ENCODE measurements at places on chromosomes 11 and 22. TPM values are rescaled to one million over a fixed set of nuclear protein-coding genes. Genes with fewer than 3 reads are reported as not detected.

DNA sequence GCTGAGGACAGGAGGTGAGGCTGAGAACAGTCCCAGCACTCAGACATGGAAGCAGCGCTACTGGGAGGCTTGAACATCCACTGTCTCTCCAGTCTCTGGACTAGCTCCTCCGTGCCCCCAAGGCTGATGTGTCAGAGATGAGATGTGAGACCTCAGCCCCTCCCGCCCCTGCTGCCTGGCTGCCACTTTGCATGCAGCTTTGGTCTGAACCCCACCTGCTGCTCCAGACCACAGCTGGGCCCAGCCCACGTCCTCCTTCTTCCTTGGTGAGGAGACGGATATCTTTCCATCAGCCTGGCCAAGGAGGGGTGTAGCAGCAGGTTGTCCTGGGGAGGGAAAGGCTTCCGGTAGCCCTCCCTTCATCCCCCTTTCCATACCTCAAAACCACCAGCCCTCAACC is 148.0 kb upstream of the B3GAT1 start:
- DNase-seq = no peak

The SGSM1 gene
- polyA plus RNA-seq = 2.2 TPM

The SAA2 gene
- polyA plus RNA-seq = not detected

The PANX3 gene
- polyA plus RNA-seq = not detected

DNA sequence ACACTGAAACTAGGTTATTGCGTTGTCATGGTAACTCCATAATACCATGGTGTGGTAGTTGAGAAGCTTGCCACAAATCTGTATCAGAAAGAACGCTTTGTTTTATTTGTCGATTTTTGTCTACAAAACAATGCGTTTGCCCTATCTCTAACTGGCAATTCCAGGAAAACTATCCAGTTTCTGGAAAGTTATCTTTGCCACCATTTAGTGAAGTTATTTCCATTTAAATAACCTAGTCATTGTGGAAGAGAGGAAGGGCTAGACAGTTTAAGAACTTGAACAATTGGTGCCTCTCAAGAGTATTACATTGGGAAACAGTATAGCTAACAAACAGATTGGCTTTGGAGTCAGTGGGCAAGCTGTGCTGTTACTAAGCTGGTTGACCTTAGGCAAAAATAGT is 7.9 kb downstream of the HSD17B12 start:
- DNase-seq = no peak

- no peak for DNase-seq
Measured at GRCh38 chr11:130787092-130787616, 129.1 kb downstream of the SNX19 start.

DNA sequence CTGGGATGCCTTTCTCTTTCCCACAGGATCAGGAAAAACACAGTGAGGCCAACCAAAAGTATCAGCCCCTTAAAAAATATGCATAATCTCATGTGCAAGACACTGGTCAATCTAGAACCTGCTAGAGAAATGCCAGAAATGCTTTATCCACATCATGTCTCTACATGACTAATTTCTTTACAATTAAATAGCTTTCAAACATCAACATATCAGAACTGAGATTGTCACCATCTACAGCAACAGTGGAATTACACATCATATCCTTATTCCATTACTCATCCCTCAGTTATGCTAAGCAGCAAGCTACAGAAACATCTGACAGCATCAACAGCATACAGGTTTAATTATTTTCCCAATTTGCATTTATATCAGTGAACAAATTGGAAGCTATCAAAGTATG is 78.8 kb downstream of the DDIAS start:
- DNase-seq = no peak

DNA sequence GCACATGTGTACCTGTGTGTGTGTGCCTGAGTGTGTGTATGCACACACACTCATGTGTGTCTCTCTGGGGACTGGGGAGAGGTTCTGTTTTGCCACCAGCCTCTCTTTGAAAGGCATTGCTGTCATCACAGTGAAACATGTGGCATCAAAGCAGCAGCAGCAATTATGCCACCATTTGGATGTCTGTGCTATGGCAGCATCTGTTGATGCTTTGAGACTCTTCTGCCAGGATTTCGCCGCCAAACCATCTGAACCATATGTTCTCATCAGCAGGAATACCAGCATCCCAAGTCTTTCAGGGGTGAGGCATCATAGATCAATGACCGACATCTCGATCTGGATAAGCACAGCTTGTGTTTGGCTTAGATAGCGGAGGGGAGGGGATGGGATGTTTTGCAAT is 168.6 kb downstream of the FAT3 start:
- no peak for DNase-seq

The MRGPRF gene
- polyA plus RNA-seq = 28.1 TPM

The NOX4 gene
- 39.1 TPM for polyA plus RNA-seq

DNA sequence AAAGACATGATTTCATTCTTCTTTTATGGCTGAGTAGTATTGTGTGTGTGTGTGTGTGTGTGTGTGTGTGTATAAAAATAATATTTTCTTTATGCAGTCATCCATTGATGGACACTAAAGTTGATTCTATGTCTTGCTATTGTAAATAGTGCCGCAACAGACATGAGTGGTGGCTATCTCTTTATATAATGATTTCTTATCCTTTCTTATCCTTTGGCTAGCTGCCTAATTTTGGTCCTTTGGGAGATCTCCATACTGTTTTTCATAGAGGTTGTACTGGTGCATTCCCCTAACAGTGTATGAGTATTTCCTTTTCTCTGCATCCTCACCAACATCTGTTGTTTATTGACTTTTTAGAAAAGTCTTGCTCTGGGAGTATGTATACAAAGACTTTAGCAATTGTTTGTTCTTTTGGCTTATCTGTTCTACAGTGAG is 107.0 kb downstream of the STIM1 start:
- no peak for DNase-seq

The USP2 gene
- polyA plus RNA-seq = 12.5 TPM

GRCh38 chr22:50276143-50276542 is 6.0 kb upstream of the MAPK11 start:
- no peak for DNase-seq

DNA sequence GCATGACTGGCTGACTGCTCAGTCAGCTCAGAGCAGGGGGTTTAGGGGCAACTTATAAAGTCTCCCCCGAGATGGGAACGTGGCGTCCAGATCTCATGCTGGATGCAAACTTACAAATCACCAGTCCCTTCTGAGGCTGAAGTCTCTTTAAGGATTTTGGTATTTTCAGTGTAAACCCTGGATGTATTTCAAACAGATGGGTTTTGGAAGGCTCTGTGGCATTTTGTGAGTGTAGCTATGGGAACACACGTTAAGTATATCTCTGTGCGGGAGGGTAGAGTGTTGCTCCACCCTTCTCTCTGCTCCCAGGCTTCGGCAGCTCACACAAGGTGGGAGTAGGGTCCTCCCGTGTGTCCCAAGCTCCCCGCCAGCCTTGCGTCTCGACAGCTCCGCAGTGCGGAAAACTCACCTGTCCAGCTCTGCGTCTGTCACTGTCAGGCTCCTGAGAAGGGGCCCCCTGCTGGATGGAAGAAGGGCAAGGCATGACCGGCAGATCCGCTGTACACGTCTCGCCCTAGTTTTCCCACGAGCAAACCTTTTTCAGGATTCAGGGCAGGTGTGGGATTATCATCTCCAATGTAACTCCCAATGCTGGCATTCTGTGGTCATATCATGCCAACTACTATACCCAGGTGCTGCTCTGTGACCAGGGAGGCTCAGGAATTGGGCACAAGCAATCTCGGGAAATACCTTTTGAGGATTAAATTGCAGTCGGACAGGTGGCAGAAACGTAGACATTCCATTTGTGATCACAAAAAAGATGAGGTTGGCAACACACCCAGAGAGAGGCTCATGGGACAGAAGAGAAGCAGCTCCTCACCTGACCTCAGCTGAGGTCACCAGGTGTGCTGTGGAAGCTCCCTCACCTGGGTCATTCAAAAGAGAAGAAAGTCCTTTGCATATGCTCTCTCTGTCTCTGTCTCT is 313.9 kb upstream of the B3GAT1 start:
- DNase-seq = no peak

DNA sequence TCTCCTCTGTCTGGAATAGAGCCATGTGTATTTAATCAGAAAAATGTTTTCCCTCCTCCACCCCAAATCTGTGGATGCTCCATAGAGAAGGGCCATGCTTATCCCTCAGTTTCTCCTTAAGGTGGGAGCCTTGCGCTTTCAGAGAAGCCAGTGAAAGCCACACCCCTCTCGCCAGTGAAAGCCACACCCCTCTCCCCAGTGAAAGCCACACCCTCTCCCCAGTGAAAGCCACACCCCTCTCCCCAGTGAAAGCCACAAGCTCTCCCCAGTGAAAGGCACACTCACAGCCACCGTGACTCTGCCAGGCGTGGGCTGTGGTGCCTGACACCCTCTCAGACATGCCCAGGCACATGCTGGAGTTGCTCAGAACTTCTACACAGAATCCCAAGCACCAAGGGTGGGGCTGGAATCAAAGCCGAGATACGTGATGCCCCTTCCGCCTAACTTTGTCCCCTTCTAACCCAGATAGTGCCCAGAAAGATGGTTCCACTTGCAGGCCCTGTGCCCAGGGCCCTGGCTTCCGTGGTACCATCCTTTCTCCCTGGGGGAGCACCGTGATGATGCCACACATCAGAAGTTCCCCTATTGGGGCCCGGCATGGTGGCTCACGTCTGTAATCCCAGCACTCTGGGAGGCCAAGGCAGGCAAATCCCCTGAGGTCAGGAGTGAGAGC is 16.5 kb upstream of the PRR5 start:
- DNase-seq = no peak
